ENCODE measurements at places on chromosomes 2 and 18.

DNA sequence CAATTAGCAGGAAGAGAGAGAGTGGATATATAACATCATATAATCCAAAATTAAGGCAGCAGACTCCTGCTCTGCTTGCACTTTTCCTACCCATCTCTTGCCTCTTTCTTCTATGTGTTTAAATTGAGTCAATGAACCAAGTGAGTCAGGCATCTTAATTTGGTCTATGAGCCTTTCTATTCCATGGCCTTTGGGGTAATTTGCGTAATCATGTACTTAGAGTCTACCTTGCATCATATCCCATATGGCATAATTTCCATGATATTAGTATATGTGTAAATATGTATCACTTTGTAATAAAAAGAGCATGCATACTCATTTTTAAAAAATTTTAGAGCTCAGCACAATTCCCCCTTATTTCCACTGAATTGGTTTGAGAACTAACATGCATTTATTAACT, 555.2 kb downstream of the STK39 start:
- DNase-seq: no peak

GRCh38 chr2:36633470-36634092, 35.6 kb upstream of the FEZ2 start:
- no peak for DNase-seq

DNA sequence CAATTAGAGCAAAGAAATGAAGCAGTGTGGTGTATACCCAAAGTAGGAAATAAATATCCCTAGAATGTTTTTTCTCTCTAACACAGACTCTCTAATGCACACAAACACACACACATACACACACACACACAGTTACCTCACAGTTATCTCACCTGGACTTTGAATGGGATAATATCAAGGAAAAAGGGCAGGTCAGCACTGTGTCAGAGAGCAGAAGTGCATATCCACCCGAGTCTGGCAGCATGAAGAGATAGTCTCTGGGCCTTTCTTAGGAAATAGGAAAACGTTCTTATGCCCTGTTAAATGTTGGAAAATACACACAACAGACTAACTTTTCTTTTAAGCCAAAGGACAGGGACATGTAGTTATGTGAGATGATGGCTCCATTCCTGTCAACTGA, 162.0 kb downstream of the COL6A3 start:
- no peak for DNase-seq

- no peak for DNase-seq
Measured at GRCh38 chr18:43034683-43035500, 80.6 kb downstream of the RIT2 start.

DNA sequence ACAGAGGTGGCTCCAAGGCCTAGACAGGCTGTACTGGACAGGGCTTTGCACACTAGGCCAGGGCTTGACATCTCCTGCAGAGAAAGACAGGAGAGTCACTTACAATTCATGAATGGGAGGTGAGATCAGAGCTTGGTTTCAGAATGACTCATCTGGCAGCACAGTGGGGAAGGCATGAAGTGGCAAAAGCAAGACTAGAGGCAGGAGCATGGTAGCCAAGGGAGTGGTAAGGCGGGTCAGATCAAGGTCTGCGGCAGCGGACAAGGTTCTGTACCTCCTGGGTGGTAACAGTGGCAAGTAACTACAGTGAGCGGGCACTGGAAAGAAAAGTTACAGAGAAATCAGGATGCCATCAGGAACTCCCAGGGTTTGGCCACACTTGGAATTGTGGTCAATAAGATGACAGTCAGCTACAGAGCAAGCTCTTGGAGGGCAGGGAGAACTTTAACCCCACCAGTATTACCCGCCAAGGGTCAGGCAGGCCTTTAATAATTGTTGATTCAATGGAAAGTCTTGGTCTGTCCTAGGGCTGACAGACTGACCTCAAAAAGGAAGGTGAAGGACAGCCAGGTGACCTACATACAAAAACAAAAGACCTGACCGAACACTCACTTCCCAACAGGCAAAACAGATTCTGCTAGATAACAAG, 5.7 kb downstream of the MCFD2 start:
- DNase-seq: no peak

DNA sequence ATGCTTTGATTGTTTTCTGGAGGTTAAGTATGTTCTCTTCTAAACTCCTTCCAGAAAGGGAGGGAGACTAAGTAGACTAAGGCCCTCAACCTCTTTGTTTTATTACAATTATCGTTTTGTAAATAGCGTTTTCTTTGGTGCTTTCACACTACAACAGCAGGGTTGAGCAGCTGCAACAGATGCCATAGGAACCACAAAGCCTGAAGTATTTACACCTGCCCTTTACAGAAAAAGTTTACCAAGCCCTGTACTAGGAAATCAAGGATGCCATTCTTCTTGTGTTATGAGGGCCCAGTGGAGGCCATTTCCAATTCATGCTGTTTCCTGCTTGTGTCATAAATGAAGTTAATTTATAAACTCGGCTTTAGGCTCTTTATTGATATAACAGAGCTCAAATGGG, 914.8 kb downstream of the DCDC2C start:
- DNase-seq: no peak

GRCh38 chr2:154795651-154796050, 97.2 kb downstream of the KCNJ3 start:
- DNase-seq: no peak

DNA sequence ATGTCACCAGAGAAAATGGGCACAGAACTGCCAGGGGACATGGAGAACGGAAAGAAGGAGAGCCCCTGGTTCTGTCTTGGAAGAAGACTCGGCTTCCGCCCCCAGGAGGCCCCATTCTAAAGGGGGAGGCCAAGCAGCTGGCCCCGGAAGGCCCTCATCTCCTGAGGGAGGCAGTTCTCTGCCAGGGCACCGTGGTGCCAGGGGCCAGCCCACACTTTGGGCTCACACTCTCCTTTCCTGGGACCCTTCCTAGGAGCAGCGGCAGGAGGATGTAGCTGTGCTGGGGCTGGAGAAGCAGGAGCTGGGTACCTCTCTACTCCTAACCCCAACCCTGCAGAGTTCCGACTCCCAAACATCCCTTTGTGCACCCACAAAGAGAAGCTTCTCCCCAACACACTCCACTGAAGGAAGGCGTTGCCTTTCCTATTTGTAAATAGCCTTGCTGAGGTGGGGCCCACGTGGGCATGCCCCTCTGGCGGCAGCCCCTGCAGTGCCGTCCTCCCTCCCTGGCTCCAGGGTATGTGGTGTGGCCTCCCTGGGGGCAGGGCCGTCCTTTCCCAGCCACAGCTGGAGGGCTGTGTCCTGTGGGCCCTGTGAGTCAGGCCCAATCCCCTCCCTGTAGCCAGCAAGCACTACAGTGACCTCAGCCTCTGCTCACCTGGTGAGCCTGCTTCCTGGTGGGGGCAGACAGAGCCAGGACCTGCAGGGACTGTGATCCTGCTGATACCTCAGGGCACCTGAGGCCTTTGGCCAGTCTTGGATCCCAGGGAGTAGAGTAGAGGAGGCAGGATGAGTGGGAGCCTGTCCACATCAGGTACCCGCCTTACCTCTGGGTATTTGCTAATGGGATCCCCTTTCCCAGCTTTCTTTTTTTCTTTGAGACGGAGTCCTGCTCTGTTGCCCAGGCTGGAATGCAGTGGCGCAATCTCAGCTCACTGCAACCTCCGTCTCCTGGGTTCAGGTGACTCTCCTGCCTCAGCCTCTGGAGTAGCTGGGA, 26.6 kb downstream of the ZFP36L2 start:
- DNase-seq: no peak

- DNase-seq: no peak
Measured at GRCh38 chr2:235106874-235107639, 155.2 kb downstream of the SH3BP4 start.

DNA sequence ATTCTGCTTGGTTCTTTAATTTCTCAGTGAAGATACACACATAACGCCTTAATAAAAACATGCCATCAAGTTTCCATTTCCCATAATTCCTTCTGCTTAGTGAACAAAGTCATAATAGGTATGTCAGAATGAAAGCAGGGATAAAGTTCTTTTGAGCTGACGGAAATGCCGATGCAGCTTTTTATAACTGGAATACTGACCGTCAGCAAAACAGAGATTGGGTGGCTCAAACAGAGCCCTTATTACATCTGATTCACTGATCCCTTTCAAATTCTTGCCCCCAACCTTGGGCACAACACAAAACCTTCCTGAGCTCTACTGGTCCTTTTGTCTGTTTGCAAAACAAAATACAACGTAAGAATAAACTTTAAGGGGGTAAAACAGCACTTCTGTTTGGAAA, 140.4 kb downstream of the CDH2 start:
- DNase-seq: no peak

GRCh38 chr2:56379066-56379465, 195.3 kb downstream of the CCDC85A start:
- DNase-seq: no peak

DNA sequence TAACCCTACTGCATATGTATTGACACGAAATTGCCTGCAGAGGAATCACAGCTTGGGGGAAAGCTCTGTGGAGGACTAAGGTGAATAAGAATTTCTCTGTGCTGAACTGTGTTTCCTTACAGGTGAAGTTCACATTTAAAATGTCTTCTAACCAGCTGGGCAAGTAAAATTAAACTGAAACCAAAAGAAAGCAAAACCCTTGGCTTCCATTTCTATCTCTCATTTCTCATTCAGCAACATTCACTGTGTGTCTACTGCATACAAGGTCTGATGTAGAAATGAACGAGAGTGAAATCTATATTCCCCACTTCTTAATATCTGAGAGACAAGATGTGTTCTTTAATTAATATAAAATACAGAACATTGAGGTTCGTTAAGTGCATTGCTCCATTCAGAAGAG, 397.3 kb downstream of the SOX11 start:
- no peak for DNase-seq

DNA sequence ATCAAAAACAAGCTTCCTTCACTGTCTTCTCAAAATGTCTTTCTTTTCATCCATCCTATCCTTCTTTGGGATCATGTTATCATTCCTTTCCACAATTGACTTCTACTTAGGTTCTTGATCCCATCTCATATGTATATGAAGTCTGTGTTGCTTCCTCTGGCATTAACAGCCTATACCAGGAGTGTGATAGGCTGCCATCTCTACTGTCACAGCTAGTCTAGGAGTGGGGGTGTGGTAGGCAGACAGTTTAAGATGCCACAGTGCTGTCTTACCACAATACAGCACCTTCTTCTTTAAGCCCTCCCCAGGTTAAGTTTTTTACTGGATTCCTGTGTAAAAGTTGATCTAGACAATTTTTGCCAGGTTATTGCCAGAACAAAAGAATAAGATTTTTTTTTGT, 3.7 kb upstream of the HTR2B start:
- DNase-seq: no peak

GRCh38 chr2:112024231-112024630, 30.8 kb upstream of the TMEM87B start:
- no peak for DNase-seq

DNA sequence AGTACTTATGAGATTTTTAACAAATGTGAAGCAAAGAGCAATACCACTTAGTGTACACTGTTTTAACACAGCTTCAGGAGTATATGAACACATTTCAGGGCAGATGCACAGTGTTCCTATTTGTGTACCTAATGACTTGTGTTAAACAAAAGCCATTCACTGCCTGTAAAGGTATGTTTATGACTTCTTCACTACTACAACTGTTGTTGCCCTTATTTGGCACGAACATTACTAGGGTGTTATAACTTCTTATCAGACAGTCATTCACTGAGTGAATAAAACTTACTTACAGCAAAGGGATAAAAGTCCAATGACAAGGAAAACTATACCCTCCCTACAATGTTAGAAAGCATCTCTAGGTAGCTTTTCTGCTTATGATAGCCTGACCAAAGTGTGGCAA, 85.4 kb upstream of the CAVIN2 start:
- DNase-seq: no peak

DNA sequence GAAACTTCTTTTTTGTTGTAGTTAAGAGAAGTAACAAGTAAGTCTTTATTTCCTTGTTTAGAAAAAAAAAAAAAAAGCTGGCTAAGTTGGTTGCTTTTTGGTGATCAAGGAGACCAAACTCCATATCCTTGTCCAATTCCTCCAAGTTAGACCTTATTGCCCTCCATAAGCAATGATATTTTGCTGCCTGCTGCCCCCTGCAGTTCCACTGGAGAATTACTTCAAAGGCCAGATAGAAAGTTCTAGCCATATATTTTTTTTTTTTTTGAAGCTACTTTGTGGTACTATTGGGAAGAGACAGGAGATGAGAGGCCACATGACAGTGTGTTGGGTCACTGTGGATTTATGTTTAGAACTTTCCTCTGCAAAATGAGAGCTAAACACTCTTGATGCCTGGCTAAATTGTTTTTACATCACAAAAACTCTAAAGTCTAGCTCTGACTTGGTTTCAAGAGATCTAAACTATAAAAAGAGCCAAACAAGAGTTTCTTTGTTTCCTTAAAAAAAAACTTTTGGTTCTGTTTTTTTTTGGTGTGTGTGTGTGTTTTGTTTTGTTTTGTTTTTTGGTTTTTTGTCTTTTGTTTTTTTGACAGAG, 80.7 kb upstream of the RASGRP3 start:
- DNase-seq: no peak

- no peak for DNase-seq
Measured at GRCh38 chr2:105376010-105376409, 22.8 kb downstream of the FHL2 start.

- no peak for DNase-seq
Measured at GRCh38 chr2:191379375-191379774, 134.2 kb downstream of the MYO1B start.

DNA sequence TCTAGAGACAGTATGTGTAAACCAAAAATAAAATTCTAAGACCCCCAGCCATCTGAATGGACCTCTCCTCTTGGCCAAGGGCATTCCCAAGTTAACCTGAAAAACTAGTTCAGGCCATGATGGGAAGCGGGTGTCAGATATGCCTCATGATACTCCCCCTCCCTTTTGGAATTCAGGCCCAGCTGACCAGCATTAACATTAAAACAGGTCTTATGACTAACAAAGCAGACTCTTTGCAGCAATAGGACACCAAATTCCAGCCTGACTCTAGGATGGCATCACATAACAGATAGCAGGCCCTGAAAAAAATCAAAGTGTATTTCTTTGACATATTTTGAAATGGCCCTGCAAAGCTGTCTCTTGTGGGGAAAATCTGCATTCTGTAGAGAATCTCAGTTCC, 73.3 kb upstream of the L3MBTL4 start:
- DNase-seq: no peak

DNA sequence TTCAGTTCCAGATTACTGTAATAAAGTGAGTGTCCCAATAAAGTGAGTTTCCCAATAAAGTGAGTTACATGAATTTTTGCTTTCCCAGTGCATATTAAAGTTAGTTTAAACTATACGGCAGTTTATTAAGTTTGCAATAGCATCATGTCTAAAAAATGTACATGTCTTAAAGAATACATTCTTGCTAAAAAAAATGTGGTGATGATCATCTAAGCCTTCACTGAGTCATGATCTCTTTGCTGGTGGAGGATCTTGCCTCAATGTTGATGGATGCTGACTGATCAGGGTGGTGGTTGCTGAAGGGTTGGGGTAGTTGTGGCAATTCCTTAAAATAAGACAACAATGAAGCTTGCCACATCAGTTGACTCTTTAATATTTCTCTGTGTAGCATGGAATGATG, 664.2 kb downstream of the TDRD15 start:
- DNase-seq: no peak

DNA sequence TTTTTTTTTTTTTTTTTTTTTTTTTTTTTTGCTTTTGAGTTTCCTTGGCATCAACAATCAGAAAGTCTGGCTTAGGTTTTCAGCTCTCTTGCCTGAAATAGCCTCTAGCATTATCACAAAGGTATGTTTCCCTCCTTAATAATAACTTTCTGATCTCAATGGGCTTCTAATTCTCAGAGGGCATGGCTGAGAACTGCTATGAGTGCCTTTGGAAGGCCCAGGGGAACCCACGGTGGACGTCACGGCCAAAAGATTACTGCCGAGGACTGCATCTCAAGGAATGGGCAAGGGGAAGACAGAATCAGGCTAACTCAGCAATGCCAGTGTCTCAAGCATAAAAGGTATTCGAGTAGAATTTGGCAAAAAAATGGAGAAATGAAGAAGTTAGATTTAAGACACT, 73.2 kb upstream of the SLC14A2 start:
- DNase-seq: no peak

Measured in stimulated activated CD4-positive, alpha-beta T cell treated with anti-CD3 and anti-CD28 coated beads, Interleukin-2, amount 100 ng/mL, for 4 hours (primary cell).